Stimulated activated CD8-positive, alpha-beta memory T cell treated with anti-CD3 and anti-CD28 coated beads, Interleukin-2, amount 100 ng/mL, for 48 hours (primary cell): ENCODE measurements at places on chromosomes 6 and 20.

DNA sequence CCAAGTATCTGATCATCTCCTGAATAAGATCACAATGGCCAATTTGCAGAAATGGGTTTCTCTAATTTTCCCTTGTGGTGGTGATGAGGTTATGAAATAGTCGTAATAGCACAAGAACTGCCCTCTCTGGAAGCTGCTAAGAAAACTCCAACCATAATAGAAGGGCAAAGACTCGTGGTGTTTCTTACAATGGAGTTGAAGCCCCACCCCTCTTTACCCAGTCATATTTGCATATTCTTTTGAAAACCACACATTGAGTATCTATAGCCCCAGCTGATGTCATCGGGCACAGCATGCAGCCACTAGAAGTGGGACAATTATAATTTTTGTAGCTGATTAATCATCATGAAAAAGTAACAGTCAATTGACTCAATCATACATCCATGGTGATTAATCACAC is 452.1 kb upstream of the POU3F2 start:
- DNase-seq = no peak

DNA sequence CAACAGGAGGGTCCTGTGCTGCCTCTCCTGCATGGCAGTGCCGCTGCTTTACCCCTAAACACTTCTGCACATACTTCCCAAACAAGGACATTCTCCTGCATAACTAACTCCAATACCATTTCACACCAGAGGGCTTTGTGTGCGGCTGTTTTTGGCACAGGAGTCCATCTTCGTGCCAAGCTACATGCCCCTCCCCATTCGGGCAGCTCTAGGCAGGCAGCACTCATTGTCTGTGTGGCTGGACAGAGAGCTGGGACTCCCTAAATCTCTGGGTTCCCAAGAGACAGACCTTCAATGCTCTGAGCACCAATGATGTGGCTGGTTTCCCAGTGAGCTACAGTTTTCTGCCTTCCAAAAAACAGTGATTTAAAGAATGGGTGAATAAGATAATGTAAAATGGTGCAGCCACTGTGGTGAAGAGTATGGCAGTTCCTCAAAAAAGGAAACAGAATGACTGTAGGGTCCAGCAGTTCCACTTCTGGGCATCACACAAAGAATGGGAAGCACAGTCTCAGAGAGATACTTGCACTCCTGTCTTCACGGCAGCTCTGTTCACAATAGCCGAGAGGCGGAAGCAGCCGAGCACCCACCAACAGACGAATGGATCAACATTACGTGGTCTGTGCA is 80.3 kb upstream of the DUSP22 start:
- no peak for DNase-seq

GRCh38 chr6:168851460-168852375 is 401.9 kb downstream of the THBS2 start:
- DNase-seq = no peak

DNA sequence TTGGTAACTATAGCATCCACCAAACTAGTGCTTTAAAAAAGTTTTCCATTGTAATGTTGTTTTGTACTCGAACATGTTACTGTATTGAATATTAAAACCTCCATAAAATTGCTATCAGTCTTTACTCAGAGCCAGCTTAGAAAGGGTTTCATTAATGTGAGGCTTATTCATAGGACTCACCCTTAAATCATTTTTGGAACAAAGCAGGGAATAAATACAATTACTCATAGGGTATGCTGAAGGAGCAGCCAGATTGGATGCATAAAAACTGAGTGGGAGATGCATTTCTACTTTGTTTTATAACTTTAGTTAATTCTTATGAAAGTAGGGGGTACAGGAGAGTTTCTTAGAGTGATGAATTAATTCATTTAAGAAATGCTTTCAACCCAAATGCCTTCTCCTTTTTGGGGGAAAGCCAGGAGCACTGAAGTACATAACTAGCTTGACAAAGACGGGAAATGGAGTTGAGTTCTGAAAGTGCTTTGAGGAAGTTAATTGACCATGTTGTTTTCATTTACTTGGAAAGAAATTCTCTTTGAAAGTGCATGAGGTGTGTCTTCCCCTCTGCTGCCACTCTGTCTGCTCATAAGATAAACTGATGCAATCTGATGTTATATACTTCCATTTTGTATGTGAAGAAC is 90.3 kb downstream of the RNF144B start:
- no peak for DNase-seq

DNA sequence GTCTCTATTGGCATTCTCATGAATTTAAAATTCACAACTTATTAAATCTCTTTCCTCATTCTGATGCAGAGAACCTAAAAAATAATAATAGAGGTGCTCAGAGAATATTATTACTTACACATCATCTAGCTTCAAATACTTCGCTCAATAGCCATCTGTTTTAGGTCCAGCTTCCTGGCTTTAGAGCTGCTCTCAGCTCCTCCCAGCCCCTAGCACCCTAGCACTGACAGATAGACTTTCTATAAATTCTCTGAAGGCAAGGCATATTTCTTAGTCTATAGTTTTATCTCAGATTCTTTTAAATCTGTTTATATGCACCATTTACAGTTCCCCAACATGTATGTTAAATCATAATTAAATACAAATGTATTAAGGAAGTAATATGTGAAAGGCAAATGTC is 281.3 kb downstream of the PTPRK start:
- no peak for DNase-seq

DNA sequence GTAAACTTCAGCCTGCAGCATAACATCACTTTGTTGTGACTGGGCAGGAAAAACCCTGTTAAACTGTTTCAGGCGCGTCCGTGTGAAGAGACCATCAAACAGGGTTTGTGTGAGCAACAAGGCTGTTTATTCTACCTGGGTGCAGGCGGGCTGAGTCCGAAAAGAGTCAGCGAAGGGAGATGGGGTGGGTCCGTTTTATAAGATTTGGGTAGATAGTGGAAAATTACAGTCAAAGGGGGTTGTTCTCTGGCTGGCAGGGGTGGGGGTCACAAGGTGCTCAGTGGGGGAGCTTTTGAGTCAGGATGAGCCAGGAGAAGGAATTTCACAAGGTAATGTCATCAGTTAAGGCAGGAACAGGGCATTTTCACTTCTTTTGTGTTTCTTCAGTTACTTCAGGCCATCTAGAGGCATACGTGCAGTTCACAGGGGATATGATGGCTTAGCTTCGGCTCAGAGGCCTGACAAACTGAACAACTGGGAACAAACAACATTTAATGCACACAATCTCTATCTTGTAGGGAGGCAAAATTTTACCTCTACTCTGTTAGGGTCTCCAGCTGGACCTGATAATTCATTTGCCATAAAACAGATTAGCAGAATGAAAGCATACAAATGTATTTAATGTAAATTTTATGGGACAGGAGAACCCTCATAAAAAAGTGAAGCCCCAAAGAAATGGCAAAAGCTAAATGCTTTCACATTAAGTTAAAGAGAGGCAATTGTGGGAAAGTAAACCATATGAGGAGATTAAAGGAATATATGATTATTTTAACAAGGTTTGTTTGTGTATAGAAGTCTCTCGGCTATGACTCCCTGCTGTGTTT is 58.3 kb upstream of the HFE start:
- DNase-seq = no peak

DNA sequence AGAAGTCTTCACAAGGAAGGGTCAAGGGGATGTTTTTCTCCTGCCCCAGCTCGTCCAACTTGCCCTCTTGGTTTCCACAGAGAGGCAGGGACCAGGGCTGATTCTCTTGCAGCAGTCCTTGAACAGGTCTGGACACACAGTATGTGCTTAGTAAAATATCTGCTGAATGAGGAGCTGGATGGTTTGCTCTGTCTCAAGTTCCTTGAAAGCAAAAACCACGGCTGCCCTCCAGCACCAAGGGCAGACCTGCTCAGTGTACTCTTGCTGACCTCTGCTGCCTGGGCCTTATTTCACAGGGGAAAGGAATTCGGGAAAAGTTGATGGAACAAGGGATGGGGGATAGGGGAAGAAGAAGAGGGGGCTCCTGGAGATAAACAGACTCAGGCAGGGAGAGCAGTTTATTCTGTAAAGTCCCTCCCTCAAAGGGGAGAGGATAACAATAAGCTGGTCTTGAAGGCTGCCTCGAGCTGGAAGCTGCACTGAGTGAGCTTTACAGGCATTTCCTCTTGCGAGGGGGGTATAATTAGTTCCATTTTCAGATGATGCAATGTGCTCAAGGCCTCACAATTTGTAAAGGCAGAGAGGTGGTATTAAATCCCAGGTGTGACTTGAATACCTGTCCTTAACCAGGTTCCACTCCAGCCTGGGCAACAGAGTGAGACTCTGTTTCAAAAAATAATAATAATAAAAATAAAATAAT is 10.3 kb downstream of the KCNK5 start:
- DNase-seq = no peak

- DNase-seq = no peak
Observed at GRCh38 chr6:146980900-146981329, 223.3 kb upstream of the STXBP5 start.

GRCh38 chr6:4313044-4313686 is 177.8 kb upstream of the ECI2 start:
- no peak for DNase-seq

GRCh38 chr6:13066050-13066449 is 262.3 kb downstream of the TBC1D7 start:
- DNase-seq = no peak

- DNase-seq = no peak
Observed at GRCh38 chr20:56554869-56555268, 21.8 kb downstream of the FAM209B start.

DNA sequence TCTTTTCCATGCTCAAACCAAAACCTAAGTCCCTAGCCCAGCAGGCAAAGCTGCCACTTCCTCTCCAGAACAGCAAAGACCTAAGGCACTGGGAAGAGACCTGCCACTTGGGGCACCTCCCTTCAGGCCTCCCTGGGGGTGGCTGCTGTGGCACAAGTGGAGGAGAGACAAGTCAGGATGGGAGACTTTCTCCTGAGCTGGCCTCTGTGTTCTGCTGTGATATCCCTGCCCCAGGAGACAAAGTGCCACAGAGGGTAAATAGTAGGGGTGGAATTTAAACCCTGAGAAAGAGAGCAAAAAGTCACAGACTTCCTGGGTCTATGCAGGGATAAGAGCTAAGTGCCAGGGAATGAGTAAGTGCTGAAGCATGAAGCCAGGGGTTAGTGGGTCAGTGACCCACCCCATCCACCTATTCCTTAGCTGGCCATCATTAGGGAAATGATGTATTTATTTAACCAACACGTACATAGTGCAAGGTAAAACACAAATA is 84.2 kb downstream of the MRPL14 start:
- no peak for DNase-seq
